ENCODE measurements at places on chromosomes 6 and 20.

- DNase-seq: no peak
Observed at GRCh38 chr6:163815796-163816195, 401.3 kb downstream of the QKI start.

DNA sequence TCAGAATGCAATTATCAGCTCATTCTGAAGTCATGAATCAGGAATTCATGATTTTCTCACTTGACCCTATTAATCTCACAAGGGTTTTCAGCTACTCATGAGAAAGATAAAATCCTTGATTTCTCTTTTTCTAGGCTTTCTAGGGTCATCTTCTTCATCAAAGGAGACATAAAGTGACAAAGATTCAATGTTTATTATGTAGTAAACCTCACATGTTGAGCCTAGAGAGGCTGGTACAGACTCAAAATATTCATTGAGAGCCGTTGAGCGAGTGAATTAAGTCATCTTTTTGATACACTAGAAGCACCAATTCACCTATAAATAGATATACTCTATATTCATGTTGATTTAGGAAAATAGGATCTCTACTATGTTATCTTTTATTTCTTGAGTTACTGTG is 104.8 kb upstream of the TRAF3IP2 start:
- no peak for DNase-seq

GRCh38 chr6:146484411-146484810 is 59.2 kb upstream of the RAB32 start:
- DNase-seq: no peak

GRCh38 chr6:82914511-82914910 is 151.1 kb downstream of the UBE3D start:
- no peak for DNase-seq

- DNase-seq: no peak
Observed at GRCh38 chr20:8983478-8984345, 85.2 kb upstream of the PLCB4 start.

DNA sequence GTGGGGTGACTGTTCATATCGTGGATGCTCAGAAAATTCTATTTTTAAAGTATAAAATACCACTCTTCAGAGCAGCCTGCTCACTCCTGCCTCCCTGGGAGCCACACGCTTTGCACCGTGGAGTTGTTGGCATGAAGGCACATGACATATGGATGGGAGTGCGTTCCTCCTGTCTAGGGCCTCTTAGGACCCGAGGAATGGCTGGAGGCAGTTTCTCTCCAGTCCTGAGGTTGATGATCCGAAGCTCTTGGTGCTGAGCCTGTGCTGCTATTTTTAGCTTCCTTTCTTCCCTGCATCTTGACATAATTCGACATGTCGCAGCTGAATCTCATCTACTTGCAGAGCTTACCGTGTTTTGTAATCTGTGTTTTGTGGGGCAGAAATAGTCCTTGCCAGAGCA is 73.9 kb downstream of the PHACTR3 start:
- no peak for DNase-seq

DNA sequence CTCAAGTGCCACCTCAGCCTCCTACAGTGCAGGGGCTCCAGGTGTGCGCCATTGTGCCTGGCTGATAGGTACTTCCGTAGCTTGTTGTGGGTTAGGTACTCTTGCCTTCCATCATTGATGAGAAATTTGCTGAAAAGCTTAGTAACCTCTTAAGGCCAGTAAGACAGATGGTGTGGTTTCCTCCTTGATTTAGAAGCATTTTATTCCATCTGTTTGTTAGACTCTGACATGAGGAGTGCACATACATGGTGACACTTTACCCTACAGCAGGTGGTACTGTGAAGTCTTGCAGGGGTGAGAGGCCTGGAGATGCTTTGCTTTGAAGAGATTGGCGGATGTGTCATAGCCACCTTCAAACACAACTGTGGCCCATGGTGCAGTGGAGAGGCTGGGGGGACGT is 14.8 kb upstream of the MTG2 start:
- DNase-seq: no peak

DNA sequence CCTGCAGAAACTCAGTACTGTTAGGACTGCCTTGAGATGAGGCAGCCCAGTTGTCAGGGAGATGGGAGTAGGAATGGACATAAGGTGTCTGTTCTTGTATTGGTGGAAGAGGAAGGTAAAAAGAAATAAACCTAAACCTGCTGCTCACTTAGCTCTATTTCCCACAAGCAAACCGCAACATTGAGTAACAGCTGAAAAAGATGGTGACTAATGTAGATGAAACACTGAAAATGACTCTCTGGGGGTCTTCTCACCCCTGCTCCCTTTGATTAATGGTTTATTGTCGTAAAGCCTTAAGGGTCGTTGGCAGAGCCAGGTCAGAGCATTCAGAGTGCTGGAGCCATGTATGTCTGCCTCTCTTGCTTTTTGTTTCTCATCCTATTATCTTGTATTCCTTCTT is 87.5 kb downstream of the FOXO3 start:
- no peak for DNase-seq
